ENCODE measurements at places on chromosomes 12 and 14.
A peak's percentile ranks its signal among the peaks of the same experiment; 100 is the strongest.

GRCh38 chr14:61372379-61372778 lies 51.0 kb downstream of the PRKCH start:
- no peak for DNase-seq

- no peak for DNase-seq
Observed at GRCh38 chr12:91219511-91219910, 36.9 kb upstream of the DCN start.

- DNase-seq: peak; percentile 96
Observed at GRCh38 chr12:69534389-69534822, 50.9 kb upstream of the CCT2 start.

DNA sequence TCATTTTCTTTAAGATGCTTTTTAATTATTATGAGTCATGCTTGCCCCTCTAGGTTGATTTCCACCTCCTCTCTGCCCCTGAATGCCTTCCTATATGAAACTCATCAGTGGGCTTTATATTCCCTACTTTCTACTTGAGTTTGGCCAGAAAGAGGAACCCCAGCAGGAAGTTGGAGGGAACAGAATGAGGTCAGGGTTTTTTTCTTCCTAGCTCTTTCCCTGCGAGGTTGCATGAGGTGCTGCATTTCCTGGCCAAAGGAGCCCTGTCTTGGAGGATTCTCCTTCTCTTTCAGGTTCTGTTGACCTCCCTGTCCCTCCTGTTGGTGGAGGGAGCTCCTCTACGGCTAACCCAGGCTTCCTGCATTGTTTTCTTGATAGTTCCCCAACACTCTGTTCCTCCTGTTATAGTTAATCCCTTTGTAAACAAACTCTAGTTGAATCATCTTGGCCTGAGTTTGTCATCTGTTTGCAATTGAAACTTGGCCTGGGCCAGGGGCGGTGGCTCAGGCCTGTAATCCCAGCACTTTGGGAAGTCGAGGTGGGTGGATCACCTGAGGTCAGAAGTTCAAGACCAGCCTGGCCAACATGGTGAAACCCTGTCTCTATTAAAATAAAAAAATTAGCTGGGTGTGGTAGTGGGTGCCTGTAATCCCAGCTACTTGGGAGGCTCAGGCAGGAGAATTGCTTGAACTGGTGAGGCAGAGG lies 15.3 kb upstream of the SPIC start:
- DNase-seq: peak; percentile 77

DNA sequence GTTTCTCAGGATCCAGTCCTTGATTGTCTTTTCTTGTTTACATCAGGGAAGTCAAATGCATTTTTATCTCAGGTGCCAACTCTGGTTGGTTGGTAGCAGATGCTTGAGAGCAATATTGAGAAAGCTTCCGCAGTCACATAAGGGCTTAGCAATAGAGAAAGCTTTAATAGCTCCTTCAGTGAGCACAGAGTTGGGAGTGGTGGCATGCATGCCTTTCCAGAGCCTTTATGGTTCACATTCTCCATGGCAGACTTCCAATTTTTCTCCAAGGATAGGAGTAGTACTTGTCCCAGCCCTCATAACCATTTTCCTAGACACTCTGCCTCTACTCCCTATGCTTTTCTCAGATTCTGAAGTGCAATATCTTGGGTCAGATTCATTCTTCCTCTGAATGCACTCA lies 280.4 kb downstream of the AEBP2 start:
- DNase-seq: no peak

- DNase-seq: no peak
Observed at GRCh38 chr14:41313196-41313595, 293.5 kb upstream of the LRFN5 start.

DNA sequence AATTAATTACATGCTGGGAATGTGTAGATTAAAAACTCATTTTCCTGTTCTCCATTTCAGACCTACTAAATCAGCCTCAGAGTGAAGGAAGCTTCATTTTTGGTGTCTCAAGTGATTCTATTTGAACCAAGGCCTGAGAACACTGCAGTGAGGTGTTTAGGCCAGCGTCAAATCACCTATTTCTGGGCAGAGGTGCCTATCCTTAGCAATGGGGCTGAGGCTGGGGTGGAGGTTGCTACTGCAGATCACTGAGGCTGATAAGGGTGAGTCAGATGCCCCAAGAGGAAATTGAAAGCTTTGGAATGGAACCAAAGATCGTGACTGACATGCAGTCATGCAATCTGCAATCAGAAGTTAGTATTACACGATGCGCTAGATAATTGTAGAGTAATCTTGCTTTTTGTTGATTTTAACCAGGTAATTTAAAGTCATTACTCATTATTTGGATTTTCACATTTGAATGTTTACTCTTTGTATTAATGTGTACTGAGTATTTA lies 4.4 kb downstream of the TXNRD1 start:
- DNase-seq: no peak

GRCh38 chr12:58931518-58931917 lies 11.2 kb upstream of the LRIG3 start:
- no peak for DNase-seq

DNA sequence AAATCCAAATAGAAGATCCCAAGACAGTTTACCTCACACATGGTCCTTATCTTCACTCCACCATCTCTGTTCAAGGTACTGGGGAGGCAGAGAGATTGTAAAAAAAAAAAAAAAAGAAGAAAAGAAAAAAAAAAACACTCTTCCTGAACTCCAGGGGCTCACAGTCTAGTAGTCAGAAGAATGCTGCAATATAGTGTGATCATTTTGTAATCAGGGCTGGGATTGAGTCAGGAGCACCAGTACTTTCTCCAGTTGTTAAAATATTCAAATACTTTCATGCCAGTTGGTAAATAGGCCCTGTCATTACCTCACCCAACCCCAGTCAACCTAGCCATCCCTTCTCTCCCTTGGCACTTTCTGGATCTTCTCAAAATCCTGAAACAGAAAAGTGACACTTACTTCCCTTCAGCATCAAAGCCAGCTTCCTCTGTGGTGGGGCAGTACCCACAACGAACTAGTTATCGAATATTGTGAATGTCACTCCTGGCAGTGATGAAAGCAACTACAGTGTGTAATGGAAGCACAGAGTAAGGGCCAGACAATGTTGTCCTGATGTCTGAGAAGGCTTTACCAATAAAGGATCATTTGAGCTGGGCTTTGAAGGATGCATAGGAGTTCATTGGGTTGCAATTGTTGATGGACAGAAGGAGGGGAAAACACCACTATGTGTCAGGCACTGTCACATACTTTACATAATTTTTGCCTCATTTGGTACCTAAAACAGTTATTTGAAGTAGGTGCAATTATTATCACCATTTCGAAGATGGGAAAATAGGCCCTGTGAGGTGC lies 44.3 kb upstream of the HSPB8 start:
- no peak for DNase-seq

- no peak for DNase-seq
Observed at GRCh38 chr14:35196571-35196970, 74.2 kb downstream of the PRORP start.

GRCh38 chr14:33612197-33612505 lies 338.7 kb downstream of the EGLN3 start:
- DNase-seq: no peak

DNA sequence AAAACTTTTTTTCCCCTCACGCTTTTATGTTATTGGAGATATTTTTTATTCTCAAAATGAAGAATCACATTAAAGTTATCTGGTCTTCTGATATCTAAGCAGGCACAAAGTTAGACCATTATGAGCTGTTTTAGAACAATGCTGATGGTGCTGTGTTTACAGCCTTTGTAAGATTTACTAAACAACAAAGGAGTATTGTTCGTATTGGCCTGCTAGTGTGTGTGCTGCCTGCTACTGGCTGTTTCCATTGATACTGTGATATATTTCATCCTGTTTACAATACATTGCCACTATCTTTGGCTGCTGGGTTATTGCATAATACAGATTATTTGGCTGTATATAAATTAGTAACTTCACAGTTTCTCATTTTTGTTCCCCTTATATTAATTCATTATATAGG lies 220.8 kb downstream of the ITPR2 start:
- DNase-seq: no peak

DNA sequence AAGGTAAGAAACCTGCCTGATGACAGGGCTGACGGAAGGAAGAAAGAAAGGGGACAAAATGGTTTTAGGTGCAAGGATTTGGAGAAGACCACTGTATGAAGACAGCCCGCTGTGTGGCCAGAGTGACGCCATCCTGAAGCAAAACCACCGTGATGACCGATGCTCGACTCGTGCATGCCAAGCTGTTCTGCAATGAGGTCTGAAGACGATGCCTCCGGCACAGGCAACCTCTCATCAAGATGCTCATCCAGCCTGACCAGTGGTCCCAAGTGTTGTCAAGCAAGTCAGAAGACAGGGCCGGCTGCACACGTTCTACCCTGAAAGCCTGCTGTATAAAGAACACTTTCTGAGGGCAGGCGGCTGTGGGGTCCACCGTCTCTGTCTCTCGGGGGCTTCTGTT lies 34.8 kb downstream of the STX2 start:
- no peak for DNase-seq

- DNase-seq: no peak
Observed at GRCh38 chr14:66137081-66137480, 349.1 kb upstream of the CCDC196 start.

- no peak for DNase-seq
Observed at GRCh38 chr12:86216591-86216990, 39.6 kb downstream of the MGAT4C start.

DNA sequence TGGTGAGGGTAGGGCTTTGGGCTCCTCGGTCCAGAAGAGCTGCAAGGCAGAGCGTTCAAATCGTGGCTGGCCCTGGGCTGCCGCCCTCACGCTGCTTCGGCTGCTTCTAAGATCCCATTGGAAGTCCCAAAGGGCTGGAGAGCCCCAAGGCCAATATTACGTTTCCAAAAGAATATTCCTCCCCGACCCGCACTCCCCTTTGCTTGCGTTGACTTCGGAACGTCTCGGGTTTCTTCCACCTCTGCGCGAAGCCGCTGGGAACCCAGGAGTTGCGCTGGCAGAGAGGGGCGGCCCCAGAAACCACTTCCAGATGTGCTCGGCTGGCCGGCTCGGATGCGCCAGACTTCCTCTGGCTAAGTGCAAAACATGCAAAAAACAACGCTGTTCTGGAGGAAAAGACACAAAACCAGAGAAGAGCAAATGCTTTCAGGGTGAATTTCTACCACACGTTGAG lies at the start of gene GLT8D2:
Gene GLT8D2, minus strand, starts transcription at position 285 of the 454 bp plus-strand sequence. CDS start 30,539 bp downstream, outside the sequence.
- peak; percentile 75 for DNase-seq

GRCh38 chr14:83255727-83256090 lies 1722.1 kb upstream of the SEL1L start:
- DNase-seq: no peak

DNA sequence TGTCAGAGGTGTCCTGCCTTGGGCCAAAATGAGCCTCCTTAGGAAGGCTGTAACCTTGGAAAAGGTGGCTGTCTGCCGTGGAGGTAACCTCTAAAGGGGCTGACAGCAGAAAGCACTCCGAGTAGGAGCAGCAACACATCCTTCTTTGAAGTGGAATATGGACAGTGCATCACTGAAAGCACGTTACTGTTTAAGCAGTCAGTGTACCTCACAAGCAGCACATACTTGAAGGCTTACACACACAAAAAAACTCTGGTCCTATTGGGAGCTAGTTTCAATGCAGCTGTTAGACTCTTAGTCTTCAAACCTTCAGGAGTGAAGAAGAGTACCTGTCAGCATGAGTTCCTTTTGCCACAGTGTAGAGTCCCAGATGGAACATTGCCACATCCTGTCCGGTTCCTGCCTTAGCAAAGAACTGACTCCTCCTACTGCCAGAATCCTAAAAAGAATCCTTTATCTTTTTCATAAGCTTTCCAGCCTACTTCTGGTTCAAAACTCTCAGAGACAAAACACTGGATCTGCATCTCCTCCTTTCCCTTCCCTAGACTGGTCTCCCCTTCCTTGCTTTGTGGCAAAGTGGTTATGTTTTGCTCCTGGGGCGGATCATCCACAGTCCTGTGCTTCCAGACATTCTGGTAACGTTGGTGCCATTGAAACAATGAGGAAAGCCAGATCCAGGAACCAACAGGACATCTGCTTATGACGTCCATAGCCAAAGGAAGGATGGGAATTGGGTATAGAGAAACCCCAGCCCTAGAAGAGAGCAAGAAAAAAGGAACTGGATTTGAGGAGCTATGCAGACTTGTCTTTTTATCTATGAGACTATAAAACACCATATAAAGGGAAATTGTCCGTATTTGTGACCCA lies 8.5 kb upstream of the MDM1 start:
- no peak for DNase-seq

DNA sequence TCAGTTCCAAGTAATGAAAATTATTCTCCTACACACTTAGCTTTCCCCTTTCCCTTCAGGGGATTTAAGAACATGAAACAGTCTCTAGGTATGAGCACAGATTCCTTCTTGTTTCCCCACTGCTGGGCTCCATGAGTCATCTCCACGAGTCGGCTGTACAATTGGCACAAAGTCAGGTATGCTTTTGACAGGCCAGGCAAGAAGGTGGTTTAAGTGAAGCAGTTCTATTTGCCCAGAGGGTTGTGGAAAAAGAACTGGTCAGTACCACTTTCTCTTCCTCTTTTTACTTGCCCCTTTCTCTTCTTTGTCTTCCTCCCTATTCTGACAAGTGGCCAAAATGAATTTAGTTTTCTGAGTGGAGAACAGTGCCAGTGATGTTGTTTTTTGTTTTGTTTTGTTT lies 16.3 kb downstream of the DYNC1H1 start:
- peak; percentile 85 for DNase-seq

GRCh38 chr14:55245657-55246268 lies 25.5 kb upstream of the FBXO34 start:
- DNase-seq: no peak

DNA sequence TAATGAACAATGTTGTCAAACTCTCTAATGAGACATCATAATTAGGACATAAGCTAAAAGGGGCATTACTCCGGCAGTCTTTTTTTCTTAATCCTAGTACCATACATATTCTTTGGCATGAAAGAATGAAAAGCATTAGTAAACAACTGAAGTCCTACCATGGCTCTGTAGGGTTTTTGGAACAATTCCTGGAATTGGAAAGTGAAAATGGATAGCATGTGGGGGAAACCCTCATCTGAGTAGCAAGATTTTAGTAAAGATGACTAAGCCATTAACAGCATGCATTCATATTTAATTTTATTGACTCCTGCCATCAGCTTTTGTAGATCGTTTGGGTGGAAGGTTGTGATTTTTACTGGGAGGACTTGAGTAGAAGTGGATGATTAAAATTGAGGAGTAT lies 216.2 kb upstream of the PDZRN4 start:
- no peak for DNase-seq

DNA sequence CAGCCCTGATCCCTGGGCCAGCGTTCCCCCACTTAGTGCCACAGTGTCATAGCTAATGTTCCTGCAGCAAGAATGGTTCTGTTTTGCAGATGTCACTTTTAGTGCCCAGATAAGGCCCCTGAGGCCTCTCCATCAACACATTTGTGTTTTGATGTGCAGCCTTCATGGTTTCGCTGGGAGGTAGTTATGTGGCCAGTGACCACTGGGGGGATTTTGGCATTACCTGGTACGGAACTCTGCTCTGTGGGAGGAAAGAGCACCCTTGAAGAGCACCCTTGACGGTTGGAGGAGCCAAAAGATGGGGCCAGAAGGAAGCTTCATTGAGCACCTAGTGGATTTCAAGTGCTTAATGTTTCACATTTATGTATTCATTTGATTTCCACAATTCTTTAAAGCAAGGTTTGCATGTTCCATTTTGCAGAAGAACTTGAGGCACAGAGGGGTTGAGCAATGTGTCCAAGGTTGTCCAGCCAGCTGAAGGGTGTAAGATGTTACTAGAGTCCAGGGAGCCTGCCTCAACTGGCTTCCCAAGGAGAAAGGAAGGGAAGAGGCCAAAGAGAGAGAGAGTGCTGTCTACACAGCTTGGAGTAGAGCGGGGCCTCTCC lies 13.0 kb downstream of the SERPINA11 start:
- DNase-seq: no peak
